ENCODE measurements at places on chromosomes 4 and X.

GRCh38 chrX:79511799-79512198 lies 144.7 kb upstream of the ITM2A start:
- no peak for DNase-seq

GRCh38 chr4:25580633-25581467 lies 74.8 kb upstream of the SLC34A2 start:
- DNase-seq = no peak

DNA sequence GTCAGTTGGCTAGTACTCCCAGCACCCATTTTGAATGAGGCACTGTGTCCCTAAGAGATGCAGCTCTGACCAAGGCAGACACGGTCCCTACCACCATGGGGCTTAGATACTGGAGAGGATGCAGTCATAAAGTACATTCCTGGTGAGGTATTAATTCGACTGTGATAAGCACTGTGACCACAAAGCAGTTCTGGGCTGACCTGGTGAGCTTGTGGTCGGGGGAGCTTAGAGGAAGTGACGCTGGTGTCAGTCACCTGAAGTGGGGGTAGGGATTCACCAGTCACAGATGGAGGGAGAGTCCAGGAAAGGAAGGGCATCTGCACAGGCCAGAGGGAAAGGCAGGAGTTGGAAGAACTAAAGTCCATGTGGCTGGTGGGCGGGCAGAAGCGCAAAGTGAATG lies 15.8 kb upstream of the CLTRN start:
- DNase-seq = no peak

DNA sequence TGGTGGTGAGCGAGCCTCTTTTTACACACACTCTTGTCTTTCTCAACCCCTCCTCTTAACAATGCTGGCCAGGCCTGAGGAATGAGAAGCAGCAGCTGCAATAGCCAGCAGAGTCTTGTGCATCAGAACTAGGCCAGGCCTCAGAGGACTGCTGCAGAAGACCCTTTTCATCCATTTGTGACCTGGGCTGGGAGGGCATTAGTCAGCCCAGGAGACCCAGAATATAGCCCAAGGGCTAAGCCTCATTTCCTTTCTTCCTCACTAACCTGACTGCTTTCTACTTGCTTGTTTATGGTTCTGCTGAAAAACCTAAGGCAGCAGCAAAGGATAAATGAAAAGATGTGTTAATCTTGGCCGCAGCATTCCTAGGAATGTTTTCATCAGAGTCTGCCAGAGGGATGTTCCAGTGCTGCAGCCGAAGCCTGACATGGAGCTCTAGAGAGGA lies 254.7 kb upstream of the AR start:
- DNase-seq = no peak

- no peak for DNase-seq
Observed at GRCh38 chr4:185305979-185306442, 89.7 kb downstream of the LRP2BP start.

DNA sequence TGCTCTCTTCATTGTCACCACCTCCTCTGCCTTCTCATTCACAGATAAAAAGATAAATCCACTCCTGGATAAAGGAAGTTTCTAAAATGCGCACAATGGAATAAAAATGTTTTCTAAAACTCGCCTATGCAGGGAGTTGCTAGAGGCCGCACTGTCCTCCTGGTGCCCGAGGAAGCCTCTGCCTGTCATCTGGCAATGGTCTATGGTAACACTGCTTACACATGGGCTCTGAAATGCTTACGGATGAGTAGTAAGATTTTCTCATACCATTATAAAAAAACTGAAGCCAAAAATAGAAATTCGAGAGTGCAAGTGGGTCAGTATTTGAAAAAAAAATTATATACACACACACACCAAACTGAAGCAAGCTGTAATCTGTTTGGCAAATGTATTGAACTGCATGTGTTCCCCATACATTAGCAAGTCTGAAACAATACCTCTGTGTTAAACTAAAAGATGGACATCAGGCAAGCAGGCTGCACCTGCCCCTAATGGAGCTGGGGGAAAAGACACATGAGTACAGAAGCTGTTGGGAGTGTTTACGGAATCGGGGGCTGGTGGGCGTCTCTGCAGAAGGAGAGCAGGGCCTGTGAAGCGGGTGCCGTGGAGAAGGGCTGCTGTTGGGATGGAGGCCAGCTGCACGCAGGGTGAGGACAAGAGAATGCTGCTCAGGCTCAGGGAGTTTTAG lies 103.3 kb upstream of the FAT1 start:
- no peak for DNase-seq

- no peak for DNase-seq
Observed at GRCh38 chrX:17525762-17526555, 151.0 kb downstream of the NHS start.

GRCh38 chr4:66769441-66769840 lies 775.9 kb downstream of the CENPC start:
- DNase-seq = no peak

DNA sequence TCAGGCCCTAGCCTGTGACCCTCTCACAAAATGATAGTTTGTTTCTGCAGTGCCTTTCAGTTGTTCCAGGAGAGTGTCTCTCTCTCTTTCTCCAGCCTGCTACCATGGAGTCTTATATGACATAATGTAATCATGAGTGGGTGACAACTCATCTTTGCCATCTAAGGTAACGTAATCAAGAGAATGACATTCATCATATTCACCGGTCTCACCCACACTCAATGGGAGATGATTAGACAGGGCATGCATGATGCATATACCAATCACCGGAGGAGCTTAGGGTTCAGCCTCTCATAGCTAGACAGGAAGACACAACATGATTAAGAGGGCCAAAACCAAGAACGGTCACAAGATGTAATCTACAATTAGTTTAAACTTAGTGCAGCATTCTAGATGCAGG lies 97.1 kb upstream of the FAM9B start:
- no peak for DNase-seq
